Caco-2 (cell line): ENCODE measurements at places on chromosomes 2 and 18.
A peak's percentile ranks its signal among the peaks of the same experiment; 100 is the strongest.

DNA sequence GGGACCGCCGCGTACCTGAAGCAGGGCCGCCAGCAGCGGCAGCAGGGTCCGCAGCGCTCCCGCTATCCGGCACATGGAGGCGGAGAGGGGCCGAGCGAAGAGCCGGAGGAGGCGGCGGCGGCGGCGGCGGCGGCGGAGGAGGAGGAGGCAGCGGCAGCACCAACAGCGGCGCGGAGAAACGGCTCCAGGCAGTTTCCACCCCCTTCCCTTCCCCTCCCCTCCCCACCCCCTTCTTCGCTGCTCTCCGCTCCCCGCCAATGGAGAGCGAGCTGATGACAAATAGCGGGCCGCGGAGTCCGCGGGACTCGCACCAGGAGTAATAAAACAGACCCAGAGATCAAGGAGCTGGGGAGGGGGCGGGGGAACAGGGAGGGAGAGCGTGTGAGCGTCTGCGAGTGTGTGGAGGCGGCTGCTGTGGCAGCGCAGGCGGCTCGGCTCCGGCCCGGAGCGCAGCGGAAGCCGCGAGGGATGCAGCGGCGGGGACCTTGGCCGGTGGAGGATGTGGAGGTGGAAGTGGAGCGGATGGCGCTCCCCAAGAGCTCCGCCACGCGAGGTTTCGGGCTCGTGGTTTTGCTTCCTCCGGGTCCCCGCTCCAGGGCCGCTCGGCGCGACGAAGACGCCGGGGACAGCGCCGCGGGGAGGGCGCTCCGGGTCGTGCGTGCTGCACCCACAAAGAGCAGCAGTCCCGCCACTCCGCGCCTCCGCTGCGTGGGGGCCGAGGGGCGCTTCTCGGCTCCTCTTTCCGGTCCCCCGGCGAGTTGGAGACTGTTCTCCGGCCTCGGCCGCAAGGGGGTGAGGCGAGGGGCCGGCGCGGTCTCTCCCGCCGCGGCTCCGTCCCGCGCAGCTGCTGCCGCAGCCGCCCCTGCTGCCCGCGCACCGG lies at the start of gene CDH2:
TSS of gene CDH2 (minus strand) at position 183 of the 880 bp plus-strand sequence. CDS start at position 75, 108 bp downstream.
- no peak for DNase-seq

- DNase-seq, result no peak
These were observed 133.7 kb downstream of the COMMD1 start for GRCh38 chr2:62038975-62039771.

- no peak for DNase-seq
These were observed 163.6 kb upstream of the TMEM200C start for GRCh38 chr18:6058941-6059340.

DNA sequence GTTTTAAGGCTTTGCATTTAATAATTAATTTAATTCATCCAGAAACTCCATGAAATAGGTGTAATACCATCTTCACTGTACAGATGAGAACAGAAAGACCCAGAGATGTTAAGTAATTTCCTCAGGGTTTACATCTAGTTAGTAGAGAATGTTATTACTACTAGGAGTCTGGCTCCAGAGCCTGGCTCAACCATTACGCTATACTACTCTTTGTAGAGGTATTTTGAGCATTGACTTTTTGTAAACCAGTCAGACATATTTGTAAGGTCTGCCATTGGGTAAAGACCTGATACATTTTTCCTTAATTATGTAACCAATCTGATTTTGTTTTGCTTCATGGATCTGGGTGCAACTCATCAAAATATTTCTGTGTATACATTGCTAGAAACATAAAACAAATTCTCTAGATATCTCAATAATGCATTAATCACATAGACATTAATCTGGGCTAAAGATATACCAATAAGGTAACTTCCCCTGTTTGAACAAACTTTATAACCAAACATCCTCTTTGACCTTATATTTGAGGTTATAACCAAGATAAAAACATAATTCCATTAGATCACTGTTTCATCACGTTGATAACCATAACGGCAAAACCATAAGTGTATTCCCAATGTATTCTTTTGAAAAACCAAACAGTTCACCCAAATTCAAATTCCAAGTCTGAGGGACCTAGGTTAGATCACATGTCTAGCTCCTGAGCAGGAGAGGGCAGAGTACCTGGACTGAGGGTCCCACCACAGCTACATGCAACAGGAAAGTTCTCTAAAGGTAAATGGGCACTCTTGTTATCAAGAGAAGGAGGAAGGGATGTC lies 135.0 kb downstream of the IKZF2 start:
- no peak for DNase-seq

GRCh38 chr2:95344656-95345055 lies 47.5 kb downstream of the KCNIP3 start:
- DNase-seq, result no peak

GRCh38 chr2:68487773-68488355 lies 20.5 kb downstream of the APLF start:
- no peak for DNase-seq

DNA sequence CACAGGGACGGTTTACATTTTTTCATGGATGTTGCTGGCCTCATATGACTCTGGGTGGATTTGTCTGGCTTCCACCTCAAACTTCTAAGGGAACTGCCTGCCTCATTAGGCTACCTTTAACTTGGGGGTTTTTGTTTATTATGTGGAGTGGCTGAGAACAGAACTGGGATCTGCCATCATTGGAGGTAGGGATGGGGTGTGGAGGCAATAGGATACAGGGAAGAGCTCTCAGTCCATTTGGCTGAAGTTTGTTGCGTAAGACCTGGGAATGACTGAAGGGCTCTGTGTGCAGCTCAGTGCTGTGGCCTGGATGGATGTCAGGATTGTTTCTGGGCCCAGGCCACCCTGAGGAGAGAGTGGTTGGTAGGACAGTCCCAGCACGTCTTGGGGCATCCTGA lies 31.2 kb downstream of the ASB1 start:
- DNase-seq, result no peak

DNA sequence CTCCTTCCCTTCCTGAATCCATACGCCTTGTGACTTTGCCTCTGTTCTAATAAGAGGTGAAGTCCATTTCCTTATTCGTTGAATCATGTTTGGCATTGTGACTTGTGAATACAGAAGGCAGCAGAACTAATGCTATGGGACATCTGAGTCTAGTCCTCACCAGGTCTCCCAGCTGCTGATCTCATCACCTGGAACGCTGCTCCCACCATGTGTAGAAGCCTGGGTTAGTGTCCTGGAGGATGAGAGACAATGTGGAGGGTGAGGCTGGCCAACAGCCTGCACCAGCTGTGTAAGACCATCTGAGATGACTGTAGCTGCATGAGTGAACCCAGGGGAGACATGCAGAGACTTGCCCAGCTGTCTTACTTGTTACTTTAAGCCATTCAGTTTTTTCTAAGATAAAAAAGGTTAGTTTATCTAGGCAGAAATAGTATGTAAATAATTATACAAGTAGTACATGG lies 3.5 kb upstream of the HAAO start:
- DNase-seq, result no peak

DNA sequence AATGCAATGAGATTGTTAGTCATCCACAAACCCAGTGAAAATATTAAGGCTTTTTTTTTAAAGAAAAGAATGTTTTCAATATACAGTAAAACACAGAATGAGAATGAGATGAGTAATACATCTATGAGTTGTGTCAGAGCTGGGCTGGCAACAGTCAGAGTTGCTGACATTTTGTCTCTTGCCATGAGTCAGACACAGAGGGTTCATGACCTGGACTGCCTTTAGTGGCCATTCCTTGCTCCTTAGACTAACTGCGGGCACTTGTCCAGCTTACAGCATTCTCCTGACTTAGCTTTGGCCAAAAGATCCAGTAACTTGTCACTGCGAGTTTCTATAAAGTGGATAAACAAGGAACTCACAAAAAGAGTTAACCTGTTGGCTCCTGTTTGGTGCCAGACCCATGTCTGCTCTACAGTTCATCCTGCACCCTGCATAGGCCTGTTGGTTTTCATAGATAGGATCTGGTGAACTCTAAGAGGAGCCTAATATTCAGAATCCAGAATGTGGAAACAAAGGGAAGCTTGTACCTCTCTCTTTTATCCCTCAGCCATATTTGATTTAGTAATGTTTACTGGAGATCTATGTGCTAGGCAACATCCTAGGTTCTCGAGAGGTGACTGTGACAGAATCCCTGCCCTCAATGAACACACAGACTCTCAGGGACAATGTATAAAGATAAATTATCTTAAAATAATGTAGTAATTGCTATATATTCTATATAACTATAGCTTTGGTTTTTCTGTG lies 391.5 kb upstream of the VWC2L start:
- DNase-seq, result no peak

- no peak for DNase-seq
These were observed 17.2 kb downstream of the LNPK start for GRCh38 chr2:175984846-175985245.

DNA sequence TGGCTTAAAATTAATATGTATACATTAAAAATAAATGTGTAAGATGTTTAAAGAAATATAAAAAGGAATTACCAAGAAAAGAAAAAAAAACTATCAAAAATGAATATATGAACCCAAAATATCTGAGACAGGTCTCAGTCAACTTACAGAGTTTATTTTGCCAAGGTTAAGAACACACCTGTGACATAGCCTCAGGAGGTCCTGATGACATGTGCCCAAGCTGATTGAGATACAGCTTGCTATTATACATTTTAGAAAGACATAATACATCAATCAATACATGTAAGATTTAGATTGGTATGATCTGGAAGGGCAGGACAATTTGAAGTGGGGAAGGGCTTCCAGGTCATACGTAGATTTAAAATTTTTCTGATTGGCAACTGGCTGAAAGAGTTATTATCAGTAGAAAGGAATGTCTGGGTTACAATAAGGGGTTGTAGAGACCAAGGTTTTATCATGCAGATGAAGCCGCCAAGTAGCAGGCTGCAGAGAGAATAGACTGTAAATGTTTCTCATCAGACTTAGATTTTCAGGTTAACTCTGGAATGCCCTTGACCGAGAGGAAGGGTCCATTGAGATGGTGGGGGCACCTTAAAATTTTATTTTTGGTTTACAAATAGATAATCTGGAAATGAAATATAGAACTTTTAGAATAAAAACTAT lies 74.7 kb downstream of the EXOC6B start:
- no peak for DNase-seq

- no peak for DNase-seq
These were observed 114.3 kb downstream of the DYSF start for GRCh38 chr2:71567625-71568024.

GRCh38 chr2:50490991-50491390 lies 540.9 kb downstream of the NRXN1 start:
- no peak for DNase-seq

GRCh38 chr2:150609831-150610582 lies 122.5 kb upstream of the RND3 start:
- DNase-seq, result no peak

DNA sequence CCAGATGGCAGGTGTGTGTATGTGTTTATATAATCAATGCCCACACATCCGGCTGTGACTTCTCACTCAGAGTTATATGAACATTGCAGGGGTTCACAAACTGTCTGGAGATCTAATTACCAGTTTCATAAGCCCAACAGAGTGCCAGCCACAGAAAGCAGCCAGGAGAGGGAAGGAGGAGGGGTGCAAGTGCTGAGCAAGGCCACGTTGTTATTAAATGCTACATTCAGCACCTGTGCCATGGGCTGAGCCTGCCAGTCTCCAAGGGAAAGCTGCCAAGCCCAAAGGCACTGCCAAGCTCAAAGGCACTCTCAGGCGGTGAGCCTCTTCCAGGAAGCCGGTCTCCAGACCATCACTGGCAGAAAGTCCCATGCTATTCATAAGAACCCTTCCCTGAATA lies 17.4 kb downstream of the XDH start:
- no peak for DNase-seq

- DNase-seq, result no peak
These were observed 5.3 kb downstream of the DNMT3A start for GRCh38 chr2:25336383-25336841.

DNA sequence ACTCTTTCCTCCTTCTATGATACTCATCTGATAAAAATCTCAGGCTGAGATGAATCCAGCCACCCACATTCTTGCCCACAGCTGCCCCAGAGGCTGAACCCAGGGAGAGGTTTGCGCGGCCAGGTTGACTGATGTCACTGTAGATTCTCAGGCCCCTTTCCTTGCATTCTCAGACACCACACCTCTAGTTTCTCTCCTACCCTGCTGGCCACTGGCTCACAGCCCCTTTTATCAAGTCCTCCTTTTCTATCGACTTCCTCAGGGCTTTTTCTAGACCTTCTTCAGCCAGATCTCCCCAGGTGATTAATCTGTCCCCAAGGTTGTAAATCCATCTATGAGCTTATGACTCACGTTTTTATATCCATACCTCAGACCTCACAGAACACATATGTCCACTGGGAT lies 99.8 kb downstream of the TACR1 start:
- DNase-seq, result no peak

- no peak for DNase-seq
These were observed 144.0 kb upstream of the VRK2 start for GRCh38 chr2:57902578-57902977.

- DNase-seq, result peak; percentile 59
These were observed 506 bp downstream of the BMPR2 start for GRCh38 chr2:202376460-202377206.

- no peak for DNase-seq
These were observed 131.2 kb upstream of the CCDC195 start for GRCh38 chr2:224847381-224847780.

- no peak for DNase-seq
These were observed 283.4 kb upstream of the PARD3B start for GRCh38 chr2:204261846-204262245.

DNA sequence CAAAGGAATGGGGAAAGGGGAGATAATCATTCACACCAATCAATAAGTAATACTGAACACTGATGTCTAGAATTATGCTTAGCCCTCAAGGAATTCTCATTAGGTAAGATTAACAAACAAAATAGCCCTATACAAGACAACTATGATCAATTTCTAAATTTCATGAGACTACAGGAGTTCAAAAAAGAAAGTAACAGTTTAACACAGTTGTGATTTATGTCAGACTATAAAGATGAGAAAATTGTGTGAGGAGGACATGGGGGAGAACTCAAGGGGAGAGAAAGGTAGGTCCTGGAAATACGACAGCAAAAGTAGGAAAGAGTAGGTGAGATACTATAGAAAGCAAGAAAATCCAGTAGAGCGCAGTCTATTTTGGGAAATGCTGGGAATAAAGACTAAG lies 14.9 kb downstream of the ROCK1 start:
- DNase-seq, result no peak

- DNase-seq, result no peak
These were observed 118.3 kb downstream of the CAPN13 start for GRCh38 chr2:30688956-30689401.

- DNase-seq, result no peak
These were observed 98.4 kb downstream of the UXS1 start for GRCh38 chr2:106095478-106096298.

- DNase-seq, result peak; percentile 84
These were observed 50.8 kb downstream of the WIPF1 start for GRCh38 chr2:174546519-174547506.

GRCh38 chr18:13813271-13813849 lies 10.6 kb upstream of the MC5R start:
- DNase-seq, result peak; percentile 71

- DNase-seq, result no peak
These were observed 102.0 kb upstream of the ACAA2 start for GRCh38 chr18:49915352-49915751.
